ENCODE measurements at places on chromosomes 5 and 9. TPM values are rescaled to one million over a fixed set of nuclear protein-coding genes. Genes with fewer than 3 reads are reported as not detected.

DNA sequence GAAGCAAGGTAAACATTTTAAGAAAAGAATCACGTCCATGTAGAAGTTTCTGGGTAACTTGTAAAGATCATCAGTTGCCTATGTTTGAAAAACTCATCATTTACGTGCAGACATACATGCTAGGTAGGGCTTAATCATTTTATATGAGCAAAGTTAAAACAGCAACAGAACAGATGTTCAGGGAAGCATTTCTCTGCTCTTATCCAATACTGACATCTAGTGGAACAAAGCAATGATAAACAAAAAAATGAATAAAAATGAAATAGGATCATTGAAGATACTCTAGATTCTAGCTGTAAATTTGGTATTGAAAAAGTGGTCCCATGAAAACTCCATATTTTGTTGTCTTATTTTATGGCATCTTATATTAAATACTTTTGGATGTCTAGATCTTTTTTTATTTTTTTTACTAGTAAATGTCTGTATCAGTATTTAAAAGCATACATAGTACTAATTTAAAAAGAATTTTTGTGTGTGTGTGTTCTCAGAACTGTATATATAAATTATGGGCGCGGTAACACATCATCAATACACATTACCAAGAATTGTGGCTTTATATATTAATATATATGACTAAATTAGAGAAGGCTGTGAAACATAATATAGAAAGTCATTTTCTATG lies 1050.2 kb downstream of the CDH12 start:
- peak; percentile 40 for DNase-seq

DNA sequence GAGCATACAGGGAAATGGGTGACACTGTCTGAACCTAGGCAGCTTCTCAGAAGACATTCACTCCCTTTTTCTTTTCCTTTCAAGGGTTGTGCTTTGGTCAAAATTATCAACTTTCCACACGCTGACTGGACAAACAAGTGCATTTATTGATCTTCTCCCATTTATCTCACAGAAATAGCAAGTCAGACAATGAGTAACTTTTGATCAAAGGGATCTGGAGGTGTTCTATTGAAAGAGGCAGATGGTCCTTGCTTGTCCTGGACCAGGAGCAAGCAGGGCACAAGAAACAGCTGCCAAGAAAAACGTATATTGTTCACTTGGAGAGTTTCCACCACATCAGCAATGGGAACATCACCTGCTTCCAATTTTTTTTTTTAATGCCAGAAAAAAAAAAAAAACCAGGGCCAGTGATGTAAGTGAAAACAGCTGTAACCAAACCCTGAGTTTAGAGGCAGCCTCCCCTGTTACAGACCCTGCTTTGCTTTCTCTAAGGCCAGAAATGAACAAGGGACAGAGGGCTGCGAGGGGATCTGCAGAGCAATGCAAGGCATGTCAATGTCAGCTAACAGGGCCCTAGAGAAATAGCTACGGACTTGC lies 79.8 kb downstream of the NIPSNAP3B start:
- peak; percentile 32 for DNase-seq

DNA sequence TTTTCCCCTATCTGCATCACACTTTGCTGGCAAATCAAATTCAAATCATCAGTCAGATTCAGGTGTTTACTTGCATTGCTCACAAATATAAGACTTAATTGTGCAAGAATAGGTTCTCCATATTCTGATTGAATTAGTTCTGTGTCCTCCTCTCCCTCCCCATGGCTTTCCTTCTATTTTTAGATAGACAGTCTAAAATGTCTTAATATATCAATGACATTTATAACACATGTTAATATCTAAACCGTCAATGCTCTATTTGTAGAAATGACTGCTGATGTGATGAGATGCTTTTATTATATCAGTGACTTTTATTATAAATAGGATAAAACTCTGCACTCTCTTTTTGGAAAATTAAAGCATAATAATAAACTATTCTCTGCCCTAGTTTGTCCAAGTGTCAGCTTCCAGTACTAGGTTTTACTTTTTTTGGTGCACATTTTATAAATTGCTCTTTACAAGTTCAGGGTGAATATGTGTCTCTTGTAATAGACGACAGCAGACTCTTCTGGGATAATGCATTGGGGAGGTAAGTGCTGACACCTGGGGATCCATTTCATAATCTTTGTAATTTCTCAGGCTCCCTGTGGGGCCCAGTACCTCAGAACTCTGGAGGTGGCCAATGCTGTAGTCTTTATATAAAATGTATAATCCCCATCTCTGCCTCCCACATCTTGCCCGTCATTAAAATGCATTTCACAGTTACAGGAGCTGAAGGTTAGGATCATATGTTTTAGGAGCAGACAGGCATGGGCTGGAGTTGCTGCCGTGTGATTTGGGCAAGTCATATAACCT lies 321.5 kb downstream of the BRINP1 start:
- DNase-seq: no peak

DNA sequence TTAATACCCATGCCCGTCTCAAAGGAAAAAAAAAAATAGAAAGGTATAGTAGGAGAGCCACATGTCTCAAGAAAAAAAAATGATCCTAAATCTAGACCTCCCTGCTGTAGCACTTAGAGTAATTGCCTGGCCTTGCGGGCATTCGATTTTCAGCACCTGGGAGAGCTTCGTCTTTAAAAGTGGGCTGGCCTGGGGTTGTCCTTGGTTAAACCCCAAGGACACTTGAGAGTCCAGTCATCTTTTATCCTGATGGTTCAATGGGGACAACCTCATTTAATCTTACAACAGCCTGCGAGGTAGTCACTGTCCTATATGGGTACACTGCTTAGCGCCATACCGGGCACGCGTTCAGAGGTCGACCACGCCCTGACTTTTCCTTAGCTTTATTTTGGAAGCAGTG lies 60.1 kb downstream of the MAT2B start:
- DNase-seq: peak; percentile 30

DNA sequence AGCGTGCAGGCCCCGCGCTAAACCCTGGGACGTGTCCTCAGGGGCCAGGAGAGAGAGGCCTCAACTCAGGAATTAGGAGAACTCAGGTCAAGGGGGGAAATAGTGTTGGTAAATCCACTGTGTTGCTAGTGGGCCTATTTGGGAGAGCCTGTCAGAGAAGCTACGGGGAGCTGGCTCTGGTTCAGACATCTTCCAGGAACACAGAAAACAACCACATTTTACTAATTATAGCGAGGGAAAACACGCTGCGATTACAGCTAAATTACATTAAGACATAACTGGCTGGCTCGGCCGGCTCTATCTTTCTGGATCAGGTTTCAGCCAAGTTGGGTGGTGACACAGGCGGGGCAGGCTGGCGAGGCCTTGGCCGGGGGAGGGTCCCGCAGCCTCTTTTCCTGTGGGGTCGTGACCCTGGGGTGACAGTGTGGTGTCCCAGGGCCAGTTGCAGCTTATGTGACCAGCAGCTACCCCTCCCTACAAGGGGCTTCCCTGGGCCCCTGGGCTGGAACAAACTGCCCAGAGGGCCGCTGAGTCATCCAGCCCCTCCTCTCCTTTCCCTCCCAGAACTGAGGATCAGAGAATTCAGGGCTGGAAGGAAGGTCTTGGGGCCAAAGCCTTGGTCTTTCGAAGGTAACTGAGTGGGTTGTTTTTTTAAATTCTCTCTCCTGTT lies 75.1 kb downstream of the FGF18 start:
- peak; percentile 96 for DNase-seq

- DNase-seq: no peak
Observed at GRCh38 chr5:96229188-96229587, 203.9 kb downstream of the PCSK1 start.

GRCh38 chr5:27814286-27814685 lies 775.9 kb upstream of the CDH9 start:
- DNase-seq: no peak

GRCh38 chr5:3104429-3105060 lies 353.1 kb upstream of the IRX2 start:
- DNase-seq: no peak

GRCh38 chr5:134189031-134189430 lies 12.3 kb upstream of the SKP1 start:
- no peak for DNase-seq

GRCh38 chr9:8351436-8351835 lies 551.9 kb upstream of the DMAC1 start:
- DNase-seq: no peak

DNA sequence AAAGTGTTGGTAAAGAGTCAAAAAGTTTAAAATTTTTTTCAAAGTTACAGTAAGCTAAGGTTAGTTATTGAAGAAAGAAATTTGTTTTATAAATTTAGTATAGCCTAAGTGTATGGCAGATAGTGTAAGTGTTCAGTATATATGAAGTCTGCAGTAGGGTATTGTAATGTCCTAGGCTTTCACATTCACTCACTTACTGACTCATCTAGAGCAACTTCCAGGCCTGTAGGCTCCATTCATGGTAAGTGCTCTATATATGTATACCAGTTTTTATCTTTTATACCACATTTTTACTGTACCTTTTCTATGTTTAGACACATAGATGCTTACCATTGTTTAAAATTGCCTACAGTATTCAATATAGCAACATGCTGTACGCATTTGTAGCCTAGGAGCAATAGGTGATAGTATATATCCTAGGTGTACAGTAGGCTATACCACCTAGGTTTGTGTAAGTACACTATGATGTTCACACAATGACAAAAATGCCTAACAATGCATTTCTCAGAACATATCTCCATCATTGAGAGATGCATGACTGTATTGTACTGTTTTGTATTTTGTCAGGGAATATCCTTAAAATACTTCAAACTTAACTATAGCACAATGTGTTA lies 38.5 kb downstream of the CYSTM1 start:
- DNase-seq: no peak

GRCh38 chr9:4774209-4774608 lies 18.5 kb upstream of the RCL1 start:
- DNase-seq: peak; percentile 68

DNA sequence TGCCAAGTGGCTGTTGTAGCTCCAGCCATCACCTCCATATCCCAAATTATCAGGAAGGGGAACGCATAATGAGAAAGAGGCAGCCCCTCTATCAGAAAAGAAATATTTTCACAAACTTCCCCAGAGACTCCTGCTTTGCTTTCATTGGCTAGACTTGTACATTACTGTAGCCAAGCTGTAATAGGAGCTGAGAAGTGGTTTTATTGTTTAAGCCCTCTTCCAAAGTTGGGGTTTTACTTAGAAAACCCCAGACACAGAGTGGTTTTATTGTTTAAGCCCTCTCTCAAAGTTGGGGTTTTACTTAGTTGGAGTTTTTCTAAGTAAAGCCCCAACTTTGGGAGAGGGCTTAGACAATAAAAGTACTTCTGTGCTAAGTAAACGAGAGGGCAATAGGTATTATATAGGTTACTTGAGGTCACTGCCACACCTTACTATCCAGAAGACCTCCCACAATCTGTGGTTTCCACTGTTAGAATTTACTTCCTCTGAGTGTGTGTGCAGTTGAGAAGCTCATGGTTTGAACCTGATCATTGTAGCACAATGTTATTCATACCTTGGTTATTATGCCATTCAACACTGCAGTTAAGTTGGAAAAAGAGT lies 215.7 kb upstream of the OTULINL start:
- peak; percentile 9 for DNase-seq

DNA sequence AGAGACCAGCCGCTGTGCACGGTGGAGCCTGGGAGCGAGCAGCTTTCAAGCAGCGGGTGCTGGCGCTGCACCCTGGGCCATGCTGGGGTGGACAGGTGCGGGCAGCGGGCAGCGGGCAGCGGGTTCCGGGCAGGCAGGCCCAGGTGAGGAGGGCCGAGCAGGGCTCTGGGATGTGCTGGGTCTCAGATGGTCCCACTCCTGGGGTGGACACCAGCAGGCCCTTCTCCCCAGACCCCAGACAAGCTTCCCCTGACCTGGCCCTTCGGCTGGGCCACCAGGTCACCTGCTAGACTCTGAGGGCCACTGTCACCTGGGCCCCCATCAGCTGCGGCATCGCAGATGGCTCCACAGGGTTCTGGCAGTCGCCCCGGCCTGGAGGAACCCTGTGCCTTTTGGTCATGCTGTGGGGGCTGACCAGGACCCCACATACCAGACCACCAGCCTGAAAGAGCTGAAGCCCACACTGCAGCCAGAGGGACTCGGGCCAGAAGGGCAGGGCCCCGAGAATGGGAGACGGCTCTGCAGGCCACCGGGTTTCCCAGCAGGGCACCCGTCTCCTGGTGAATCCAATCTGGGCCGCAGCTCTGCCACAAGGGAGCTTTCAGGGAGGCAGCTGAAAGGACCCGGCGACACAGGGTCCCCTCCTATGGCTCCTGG lies 2.0 kb downstream of the SLC6A19 start:
- DNase-seq: no peak

- DNase-seq: no peak
Observed at GRCh38 chr9:788777-789176, 52.7 kb upstream of the DMRT1 start.

GRCh38 chr5:963673-964531 lies 44.7 kb upstream of the NKD2 start:
- DNase-seq: peak; percentile 97

DNA sequence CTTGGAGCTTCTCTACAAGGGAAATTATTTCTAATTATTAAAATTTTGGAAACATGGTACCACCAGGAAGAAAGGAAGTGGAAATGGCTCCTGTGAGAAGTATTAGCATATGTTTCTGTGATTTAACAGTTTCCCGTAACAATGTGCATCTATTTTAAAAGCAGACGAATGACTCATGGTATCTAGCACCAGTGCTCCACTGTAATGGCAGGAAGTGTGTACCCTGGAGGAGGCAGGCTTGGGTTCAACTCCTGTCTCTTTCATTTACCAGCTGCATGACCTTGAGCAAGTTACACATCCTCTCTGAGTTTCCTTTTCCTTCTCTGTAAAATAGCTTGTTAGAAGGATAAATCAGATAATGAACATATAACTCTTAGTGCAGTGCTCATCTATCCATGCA lies 41.0 kb upstream of the ANGPTL2 start:
- DNase-seq: peak; percentile 66

DNA sequence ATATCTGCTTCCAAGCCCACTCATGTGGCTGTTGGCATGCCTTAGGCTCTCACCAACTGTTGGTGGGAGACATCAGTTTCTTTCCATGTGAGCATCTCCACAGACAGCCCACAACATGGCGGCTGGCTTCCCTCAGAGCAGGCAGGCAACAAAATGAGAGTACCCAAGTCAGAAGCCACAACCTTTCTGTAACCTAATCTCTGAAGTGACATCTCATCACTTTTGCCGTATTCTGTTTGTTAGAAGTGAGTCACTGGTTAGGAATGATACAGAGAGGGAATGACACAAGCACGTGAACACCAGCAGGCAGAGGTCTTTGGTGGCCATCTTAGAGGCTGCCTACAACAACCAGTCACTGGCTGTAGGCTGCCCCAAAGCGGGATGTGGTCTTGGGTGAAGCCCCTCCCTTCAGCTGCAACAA lies 88.6 kb upstream of the RASGRF2 start:
- peak; percentile 20 for DNase-seq

GRCh38 chr5:42593591-42593990 lies 163.0 kb upstream of the CCDC152 start:
- no peak for DNase-seq

GRCh38 chr5:115180165-115180709 lies 10.5 kb upstream of the TRIM36 start:
- DNase-seq: no peak

- no peak for DNase-seq
Observed at GRCh38 chr5:1785062-1785461, 14.6 kb downstream of the MRPL36 start.

GNA14 gene
- total RNA-seq: 6.1 TPM

LHX3 gene
- total RNA-seq: not detected

CMBL gene
- total RNA-seq: 12.3 TPM

FCN1 gene
- not detected for total RNA-seq

TAS2R1 gene
- not detected for total RNA-seq

FUBP3 gene
- total RNA-seq: 37.6 TPM

OR13C9 gene
- not detected for total RNA-seq

GRIA1 gene
- total RNA-seq: 1.2 TPM

OR13C4 gene
- not detected for total RNA-seq

Data from fibroblast of the aortic adventitia (primary cell).